Right renal pelvis (tissue), 4 donors: ENCODE measurements at places on chromosomes 2 and 18.

- DNase-seq = no peak
These were observed 218.5 kb downstream of the TFCP2L1 start for GRCh38 chr2:121066526-121066925.

DNA sequence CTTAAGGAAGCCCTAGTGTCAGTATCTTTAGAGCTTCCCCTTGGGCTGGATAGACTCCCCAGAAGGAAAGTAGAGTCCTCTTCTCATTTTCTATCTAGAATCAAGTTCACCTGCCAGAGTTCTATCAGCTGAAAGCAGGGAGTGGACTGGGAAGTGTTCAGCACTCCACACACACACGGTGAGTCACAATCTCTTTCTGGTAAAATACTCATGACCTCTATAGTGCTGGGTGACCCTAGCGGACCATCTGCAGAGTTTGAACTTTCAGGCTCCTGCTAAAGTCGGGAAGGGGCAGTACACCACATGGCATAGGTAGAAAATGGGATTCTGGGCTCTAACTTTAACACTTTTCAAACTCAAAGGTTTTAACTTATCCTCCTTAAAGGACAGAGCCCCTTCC lies 43.3 kb downstream of the SAP130 start:
- no peak for DNase-seq

DNA sequence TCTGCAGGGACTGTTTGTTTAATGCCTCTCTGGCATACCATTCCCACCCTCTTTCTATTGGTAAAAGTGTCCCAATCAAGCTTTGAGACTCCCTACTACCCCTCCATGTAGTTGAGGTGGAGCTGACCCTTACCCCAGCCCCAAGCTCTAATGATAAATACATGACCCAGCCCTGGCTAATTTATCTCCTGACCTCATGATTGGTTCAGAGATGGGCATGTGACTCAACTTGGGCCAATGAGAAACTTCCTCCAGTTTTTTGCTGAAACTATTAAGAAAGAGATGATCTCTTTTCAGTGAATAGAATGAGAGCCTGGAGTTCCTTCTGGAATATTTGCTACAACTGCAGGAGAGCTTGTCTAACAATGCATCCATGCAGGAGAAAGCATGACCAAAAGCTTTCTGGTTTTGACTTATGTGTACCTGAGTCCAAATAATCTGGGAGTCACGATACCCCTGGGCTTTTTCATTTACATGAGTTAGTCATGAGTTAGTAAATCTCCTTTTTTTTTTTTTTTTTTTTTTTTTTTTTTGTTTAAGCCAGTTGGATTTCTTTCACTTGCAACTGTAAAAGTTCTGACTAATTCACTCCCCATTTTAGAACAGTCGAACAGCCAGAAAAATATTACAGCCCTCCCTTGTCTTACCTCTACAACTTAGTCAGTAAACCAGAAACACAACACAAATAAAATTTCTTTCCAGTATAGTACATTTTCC lies 66.5 kb upstream of the TLK1 start:
- no peak for DNase-seq

- DNase-seq = no peak
These were observed 71.4 kb upstream of the LDLRAD4 start for GRCh38 chr18:13147130-13147529.
